Foreskin keratinocyte (primary cell): ENCODE measurements at places on chromosomes 5 and 9. TPM values are rescaled to one million over a fixed set of nuclear protein-coding genes. Genes with fewer than 3 reads are reported as not detected.

The SLC31A2 gene
- 57.3 and 71.2 TPM in 2 replicates for total RNA-seq

The PCDHGB6 gene
- total RNA-seq: 0.14 and 0.34 TPM in 2 replicates

The IL9 gene
- total RNA-seq: not detected in 2 replicates

The HTR1A gene
- total RNA-seq: not detected in 2 replicates

The SPATA31C1 gene
- total RNA-seq: not detected in 2 replicates

The PCDHGA12 gene
- total RNA-seq: 1.4 and 3.5 TPM in 2 replicates

The CDH9 gene
- not detected in 2 replicates for total RNA-seq

DNA sequence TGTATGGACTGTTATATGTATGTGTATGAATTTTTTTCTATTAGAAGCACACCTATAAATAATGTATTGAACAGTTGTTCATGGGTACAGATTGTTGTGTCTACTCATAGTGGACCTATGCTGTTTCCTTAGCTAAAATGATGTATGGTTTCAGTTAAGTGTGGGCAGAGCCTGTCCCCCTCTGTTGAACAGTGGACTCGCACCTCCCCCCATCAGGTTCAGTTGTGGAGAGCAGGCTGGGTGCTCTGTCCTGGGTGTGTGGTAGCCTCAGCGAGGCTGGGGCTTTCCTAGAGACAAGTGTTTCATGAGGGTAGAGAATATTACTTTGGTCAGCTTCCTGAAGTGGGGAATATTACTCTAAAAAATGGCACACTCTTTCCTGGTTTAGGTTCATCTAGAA, 47.4 kb upstream of the LRRTM2 start:
- no peak for DNase-seq

GRCh38 chr5:39092581-39093351, 18.6 kb upstream of the RICTOR start:
- DNase-seq: peak; percentile 80

GRCh38 chr5:133842846-133843611, 125.4 kb downstream of the C5orf15 start:
- no peak for DNase-seq

DNA sequence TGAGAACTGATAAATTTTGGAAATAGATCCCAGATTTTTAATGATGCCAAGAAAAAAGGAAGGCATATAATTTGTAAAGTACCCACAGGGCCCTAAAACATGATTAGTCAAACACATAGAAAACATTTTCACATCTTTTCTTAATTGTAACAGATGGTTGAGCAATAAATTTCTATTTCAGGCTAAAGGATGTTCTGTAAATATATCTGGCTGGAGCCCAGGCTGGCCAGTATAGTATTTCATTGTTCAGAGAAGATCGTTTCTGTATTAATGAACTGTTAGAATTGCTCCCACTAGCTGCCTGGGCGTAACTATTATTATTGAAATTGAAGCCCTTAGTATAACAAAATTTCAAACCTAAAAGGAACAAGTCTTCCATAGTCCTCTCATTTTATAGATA, 105.3 kb upstream of the SMC2 start:
- no peak for DNase-seq

GRCh38 chr9:81052846-81053245, 636.5 kb downstream of the TLE1 start:
- DNase-seq: peak; percentile 52

DNA sequence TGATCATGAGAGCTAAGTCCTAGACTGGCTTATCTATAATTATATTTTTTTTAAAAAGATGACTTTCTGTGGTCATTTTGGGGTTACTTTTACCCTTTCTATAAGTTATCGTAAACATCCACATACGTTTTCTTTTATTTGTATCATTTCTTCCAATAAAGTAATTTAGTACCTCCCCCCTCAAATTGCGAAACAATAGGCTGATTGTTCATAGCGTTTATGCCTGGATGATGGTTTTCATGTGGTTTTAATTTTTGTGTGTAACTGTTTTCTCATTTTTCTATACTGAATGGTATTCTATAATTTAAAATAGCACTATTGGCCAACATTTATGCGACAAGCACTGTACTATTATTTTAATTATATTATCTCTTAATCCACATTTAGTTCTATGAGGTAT, 44.5 kb downstream of the SMC5 start:
- no peak for DNase-seq

GRCh38 chr5:139689631-139690063, 41.5 kb downstream of the CXXC5 start:
- no peak for DNase-seq

GRCh38 chr5:164809821-164810220, 1304.4 kb downstream of the MAT2B start:
- DNase-seq: no peak
